ENCODE measurements at places on chromosomes 6 and 20.

DNA sequence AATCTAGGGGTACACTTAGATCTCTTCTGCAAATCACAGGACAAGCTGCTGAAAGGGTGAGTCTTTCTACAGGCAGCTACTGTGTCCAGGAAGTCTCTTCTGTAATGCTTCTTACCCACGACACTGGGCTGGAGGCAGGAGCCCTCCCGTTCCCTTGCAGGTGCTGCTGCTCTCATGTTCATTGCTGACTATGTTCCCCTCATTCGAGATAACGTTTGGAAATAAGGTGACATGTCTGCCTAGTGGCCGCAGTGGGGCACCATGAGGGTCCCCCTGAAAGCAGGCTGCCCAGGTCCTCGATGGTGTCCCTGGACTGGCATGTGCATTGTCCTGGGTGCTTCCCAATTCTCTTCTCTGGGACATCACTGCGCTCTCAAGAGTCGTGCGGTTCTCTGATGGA lies 74.7 kb downstream of the SYNJ2 start:
- DNase-seq: no peak

- no peak for DNase-seq
Observed at GRCh38 chr6:42335896-42336295, 115.8 kb downstream of the TRERF1 start.

DNA sequence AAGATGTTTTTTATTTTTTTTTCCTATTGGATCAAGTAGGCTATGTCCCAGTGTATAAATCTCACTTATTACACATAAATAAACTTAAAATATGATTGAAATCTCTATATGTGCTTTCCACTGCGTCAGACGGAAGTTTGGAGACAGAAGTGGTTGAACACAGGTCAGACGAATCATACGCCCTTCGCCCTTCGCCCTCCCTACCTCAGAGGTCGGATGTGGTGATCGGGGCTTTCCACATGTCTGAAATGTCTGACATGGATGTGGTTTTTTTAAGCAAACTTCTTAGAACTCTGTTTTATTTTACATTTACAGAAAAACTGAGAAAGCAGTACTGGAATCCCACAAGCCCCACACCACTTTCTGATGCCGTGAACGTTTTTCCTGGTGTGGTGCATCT lies 344.4 kb downstream of the THBS2 start:
- no peak for DNase-seq

DNA sequence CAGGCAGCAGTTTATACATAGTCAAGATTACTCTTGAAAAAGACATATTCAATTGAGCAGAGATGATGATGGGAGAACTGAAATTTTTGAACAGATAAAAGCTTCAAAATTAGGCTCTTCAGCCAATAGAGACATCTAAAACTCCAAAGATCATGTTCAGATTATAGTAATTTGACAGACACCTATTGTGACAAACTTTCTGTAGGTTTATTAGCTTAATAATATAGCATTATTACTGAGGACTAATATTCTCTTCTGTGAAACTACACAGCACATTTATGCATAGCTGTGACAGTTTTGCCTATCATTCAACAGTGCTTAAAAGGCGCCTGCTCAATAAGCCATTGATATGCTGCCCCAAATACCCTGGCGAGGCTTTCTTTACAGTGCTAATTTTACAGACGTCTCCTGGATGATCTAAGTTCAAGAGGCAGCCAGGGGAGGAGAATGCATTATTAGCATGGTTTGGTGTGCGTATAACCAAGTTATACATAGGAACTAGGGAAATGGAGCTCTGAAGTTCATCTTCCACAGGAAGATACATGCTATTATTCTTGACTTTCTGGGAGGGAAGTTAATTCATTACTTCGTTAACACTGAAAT lies 21.5 kb downstream of the PLAGL1 start:
- DNase-seq: no peak

DNA sequence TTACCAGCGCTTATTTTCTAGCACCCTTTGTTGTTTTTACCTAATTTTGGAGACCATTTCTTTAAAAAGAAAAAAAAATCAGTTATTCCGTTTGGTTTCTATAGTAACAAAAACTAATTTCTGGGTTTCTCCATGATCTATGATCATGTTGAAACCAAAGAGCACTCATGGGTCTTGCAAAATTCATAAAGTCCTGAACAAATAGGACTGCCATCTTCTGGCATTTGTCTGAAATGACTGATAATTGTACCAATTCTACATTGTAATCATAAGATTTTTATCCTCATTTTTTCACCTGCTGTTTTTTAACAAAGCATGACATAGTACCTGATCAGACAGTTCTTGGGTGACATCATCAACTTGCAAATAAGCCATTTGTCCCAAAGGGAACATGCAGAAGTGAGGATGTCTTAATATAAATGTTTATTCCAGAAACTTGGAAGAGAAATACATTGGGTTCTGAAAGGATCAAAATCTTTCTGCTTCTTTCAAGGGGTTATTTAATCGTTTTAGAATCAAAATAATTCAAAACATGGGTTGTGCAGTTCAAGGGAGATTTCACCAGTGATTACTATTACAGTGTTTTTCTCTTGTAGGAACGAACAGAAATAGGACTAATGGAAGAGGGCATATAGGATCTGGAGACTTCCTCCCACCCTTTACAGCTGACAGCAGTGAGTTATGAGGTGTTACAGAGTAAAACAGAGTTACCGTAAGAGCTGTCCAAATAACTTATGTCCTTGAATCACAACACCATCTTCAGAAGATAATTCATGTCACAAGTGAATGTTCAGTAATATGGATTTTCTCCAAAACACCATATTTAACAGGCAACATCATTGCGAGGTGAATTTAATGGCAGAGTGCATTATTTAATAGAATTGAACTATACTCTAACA lies 87.1 kb upstream of the GJE1 start:
- peak; percentile 26 for DNase-seq

- no peak for DNase-seq
Observed at GRCh38 chr20:60062431-60063047, 104.3 kb downstream of the CDH26 start.

- peak; percentile 1 for DNase-seq
Observed at GRCh38 chr20:4476903-4477500, 244.7 kb upstream of the PRND start.

Data from ACHN (cell line).